Activated T-helper 2 cell treated with anti-CD3 and anti-CD28 coated beads, Interferon-gamma antibody, Interleukin-2, Interleukin-4, amounts not matched to agents 10 μg/mL and 5 μg/mL and 100 μg/mL, durations not matched to agents 14 hours and 24 hours and 36 hours (primary cell): ENCODE measurements at places on chromosomes 1 and 21. TPM values are rescaled to one million over a fixed set of nuclear protein-coding genes. Genes with fewer than 3 reads are reported as not detected.

DNA sequence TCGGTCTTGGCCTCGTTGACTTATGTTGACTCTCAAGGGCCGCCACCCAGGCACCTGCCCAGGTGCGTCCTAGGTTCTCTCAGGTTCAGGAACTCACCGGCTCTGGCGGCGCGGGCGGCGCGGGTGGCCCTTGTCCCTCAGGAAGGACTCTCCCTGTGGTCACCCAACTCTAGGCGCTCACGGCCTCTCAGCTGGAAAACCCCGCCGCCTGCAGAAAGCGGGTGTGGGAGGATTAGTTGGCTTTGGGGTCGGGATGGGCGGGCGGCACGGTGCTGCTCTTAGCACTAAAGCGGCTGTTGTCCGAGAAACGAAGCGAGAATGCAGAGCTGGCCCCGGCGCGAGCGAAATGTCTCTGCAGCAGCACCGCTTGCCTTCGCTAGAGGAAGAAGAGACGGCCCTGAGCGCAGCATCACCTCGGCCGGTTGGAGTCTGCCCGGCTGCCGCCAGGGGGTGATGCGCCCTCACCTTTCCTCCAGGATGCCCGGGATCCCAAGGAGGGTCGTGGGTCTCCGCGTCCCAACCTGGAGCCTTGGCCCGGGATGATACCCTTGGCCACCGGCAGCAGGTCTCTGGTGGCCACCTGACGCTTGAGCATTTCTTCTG, 8.1 kb upstream of the TADA1 start:
- no peak overlapping the region for H3K4me3 ChIP-seq
- H3K4me1 ChIP-seq, result peaks cover 16% of the 10 kb centered on the region
- no peaks in the 10 kb centered on the region for H3K36me3 ChIP-seq

- H3K27me3 ChIP-seq, result peaks cover 7% of the 10 kb centered on the region
- H3K27ac ChIP-seq, result no peak overlapping the region
- peaks cover 6% of the 10 kb centered on the region for H3K4me1 ChIP-seq
- H3K4me3 ChIP-seq, result no peak overlapping the region
Measured at GRCh38 chr21:14863745-14864210, 201.0 kb downstream of the NRIP1 start.

DNA sequence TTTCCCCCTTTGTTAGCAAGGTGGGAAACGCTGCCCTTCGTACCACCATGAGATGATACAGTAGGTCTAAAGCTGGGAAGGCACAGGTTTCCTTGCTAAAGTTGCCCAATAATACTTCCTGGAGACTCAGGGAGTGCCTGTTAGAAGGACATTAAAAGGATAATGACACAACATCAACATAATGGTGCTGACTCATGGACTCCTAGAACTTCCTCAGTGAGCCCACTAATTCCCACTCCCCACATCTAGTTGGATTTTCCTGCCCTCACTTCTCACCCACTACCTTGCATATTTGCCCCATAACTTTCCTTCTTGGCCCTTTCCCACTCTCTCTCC, 17.5 kb downstream of the CFAP45 start:
- H3K4me1 ChIP-seq, result no peaks in the 10 kb centered on the region
- no peaks in the 10 kb centered on the region for H3K36me3 ChIP-seq
- H3K27me3 ChIP-seq, result no peaks in the 10 kb centered on the region
- H3K27ac ChIP-seq, result no peak overlapping the region

- H3K4me3 ChIP-seq, result no peak overlapping the region
- no peaks in the 10 kb centered on the region for H3K36me3 ChIP-seq
- H3K27me3 ChIP-seq, result no peaks in the 10 kb centered on the region
- DNase-seq, result no peak
- H3K27ac ChIP-seq, result no peak overlapping the region
- H3K4me1 ChIP-seq, result peaks cover 6% of the 10 kb centered on the region
Measured at GRCh38 chr1:41161846-41162245, 80.3 kb downstream of the SCMH1 start.

DNA sequence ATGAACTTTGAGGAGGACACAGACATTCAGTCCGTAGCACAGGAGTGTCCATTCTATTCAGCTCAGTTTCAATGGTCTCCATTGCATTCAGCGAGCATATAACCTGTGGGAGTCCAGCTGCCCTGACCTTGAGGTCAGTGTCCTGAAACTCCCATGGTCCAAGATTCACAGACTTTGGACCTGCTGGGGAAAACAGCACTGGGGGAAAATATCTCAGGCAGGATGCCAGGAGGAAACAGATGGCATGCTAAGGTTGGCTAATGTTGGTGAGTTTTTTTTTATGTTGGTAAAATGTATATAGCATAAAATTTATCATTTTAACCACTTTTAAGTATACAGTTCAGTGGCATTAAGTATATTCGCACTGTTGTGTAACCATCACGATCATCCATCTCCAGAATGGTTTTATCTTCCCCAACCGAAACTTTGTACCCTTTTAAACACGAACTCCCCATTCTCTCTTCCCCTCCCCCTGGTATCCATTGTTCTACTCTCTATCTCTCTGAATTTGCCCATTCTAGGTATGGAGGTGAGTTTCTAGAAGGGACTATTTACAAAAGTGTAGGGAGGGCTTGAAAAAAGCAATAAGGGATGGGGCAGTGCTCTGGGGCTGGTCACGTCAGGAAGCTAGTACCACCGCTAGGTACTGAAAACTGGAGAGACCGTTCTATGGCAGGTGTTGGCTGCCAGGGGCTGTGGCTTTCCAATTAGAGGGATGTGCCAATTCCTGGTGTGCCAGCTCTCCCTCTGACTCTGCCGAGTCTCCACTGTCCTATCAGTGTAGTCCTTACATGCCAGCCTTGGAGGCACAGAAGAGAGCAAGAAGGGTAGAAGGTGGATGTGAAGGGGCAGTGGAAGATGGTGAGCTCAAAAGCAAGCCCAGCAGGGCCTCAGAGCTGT, 85.3 kb downstream of the FOXD2 start:
- DNase-seq, result no peak
- H3K36me3 ChIP-seq, result no peaks in the 10 kb centered on the region
- H3K4me3 ChIP-seq, result no peak overlapping the region
- peaks cover 17% of the 10 kb centered on the region for H3K27me3 ChIP-seq

GRCh38 chr21:32411350-32412161, 950 bp upstream of the EVA1C start:
- H3K4me3 ChIP-seq, result peak overlapping the region; percentile 93
- H3K36me3 ChIP-seq, result no peaks in the 10 kb centered on the region
- peaks cover 17% of the 10 kb centered on the region for H3K4me1 ChIP-seq
- no peaks in the 10 kb centered on the region for H3K27me3 ChIP-seq
- peak; percentile 52 for DNase-seq

GRCh38 chr1:104629589-104629988, 879.9 kb downstream of the AMY1C start:
- H3K4me1 ChIP-seq, result no peaks in the 10 kb centered on the region
- no peaks in the 10 kb centered on the region for H3K36me3 ChIP-seq
- no peak overlapping the region for H3K4me3 ChIP-seq
- H3K27ac ChIP-seq, result no peak overlapping the region
- no peak for DNase-seq

- no peaks in the 10 kb centered on the region for H3K36me3 ChIP-seq
- H3K27ac ChIP-seq, result no peak overlapping the region
- H3K4me3 ChIP-seq, result no peak overlapping the region
Measured at GRCh38 chr1:99657213-99658030, 11.5 kb downstream of the PALMD start.

Gene SPRR1A
- total RNA-seq, result not detected in 2 replicates

- no peak overlapping the region for H3K4me3 ChIP-seq
- DNase-seq, result no peak
- H3K4me1 ChIP-seq, result no peaks in the 10 kb centered on the region
- H3K27me3 ChIP-seq, result no peaks in the 10 kb centered on the region
Measured at GRCh38 chr1:240362826-240363225, 249.1 kb downstream of the GREM2 start.

DNA sequence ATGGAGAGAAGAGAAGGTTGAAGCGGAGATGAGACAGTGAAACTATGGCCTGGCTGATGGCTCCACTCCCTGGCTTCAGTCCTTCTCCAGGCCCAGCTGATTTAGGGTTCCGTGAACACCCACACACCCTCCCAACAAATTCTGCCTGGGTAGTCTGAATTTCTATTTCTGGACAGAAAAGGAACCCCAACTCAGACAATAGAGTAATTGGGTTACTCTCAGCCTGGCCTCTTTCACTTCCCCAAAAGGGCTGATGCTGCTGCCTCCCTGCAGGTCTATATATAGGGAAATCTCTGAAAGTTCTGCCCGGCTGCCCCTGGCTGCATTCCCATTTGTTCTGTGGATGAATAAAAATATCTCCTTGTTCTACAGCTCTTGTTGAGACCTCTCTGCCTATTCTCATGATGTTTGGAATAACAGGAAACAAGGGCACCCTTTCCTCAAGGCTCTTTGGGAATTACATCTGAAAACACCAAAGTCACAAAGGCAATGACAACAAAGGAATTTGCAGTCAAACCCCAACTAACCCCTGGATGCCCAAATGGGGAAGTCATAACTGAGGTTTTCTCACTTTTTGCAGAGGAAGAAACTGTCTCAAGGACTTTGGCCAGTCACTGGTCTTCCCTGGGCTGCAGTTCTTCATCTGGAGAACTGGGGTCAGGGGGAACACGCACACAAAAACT, 11.4 kb upstream of the ZSCAN20 start:
- no peaks in the 10 kb centered on the region for H3K36me3 ChIP-seq
- H3K4me1 ChIP-seq, result peaks cover 2% of the 10 kb centered on the region
- DNase-seq, result no peak
- no peak overlapping the region for H3K27ac ChIP-seq

- H3K27ac ChIP-seq, result no peak overlapping the region
- H3K4me1 ChIP-seq, result no peaks in the 10 kb centered on the region
- DNase-seq, result no peak
- H3K27me3 ChIP-seq, result peaks cover 3% of the 10 kb centered on the region
- no peak overlapping the region for H3K4me3 ChIP-seq
Measured at GRCh38 chr1:48175116-48175515, 47.4 kb upstream of the SLC5A9 start.

GRCh38 chr1:61746813-61747212, 4.5 kb downstream of the PATJ start:
- no peaks in the 10 kb centered on the region for H3K36me3 ChIP-seq
- H3K4me1 ChIP-seq, result peaks cover 5% of the 10 kb centered on the region
- no peak overlapping the region for H3K27ac ChIP-seq
- H3K27me3 ChIP-seq, result peaks cover 1% of the 10 kb centered on the region

GRCh38 chr1:10724511-10724910, 71.9 kb downstream of the CASZ1 start:
- H3K27me3 ChIP-seq, result no peaks in the 10 kb centered on the region
- H3K4me3 ChIP-seq, result no peak overlapping the region
- H3K36me3 ChIP-seq, result no peaks in the 10 kb centered on the region
- no peak for DNase-seq

GRCh38 chr1:114725230-114725629, 8.7 kb upstream of the NRAS start:
- H3K27me3 ChIP-seq, result no peaks in the 10 kb centered on the region
- H3K36me3 ChIP-seq, result peaks cover 90% of the 10 kb centered on the region
- no peak overlapping the region for H3K4me3 ChIP-seq
- H3K27ac ChIP-seq, result no peak overlapping the region

- no peak overlapping the region for H3K4me3 ChIP-seq
- H3K36me3 ChIP-seq, result no peaks in the 10 kb centered on the region
- no peaks in the 10 kb centered on the region for H3K27me3 ChIP-seq
- H3K27ac ChIP-seq, result no peak overlapping the region
Measured at GRCh38 chr1:79859212-79859948, 852.9 kb upstream of the ADGRL4 start.

Gene LAX1
- 14.2 and 14.9 TPM in 2 replicates for total RNA-seq

DNA sequence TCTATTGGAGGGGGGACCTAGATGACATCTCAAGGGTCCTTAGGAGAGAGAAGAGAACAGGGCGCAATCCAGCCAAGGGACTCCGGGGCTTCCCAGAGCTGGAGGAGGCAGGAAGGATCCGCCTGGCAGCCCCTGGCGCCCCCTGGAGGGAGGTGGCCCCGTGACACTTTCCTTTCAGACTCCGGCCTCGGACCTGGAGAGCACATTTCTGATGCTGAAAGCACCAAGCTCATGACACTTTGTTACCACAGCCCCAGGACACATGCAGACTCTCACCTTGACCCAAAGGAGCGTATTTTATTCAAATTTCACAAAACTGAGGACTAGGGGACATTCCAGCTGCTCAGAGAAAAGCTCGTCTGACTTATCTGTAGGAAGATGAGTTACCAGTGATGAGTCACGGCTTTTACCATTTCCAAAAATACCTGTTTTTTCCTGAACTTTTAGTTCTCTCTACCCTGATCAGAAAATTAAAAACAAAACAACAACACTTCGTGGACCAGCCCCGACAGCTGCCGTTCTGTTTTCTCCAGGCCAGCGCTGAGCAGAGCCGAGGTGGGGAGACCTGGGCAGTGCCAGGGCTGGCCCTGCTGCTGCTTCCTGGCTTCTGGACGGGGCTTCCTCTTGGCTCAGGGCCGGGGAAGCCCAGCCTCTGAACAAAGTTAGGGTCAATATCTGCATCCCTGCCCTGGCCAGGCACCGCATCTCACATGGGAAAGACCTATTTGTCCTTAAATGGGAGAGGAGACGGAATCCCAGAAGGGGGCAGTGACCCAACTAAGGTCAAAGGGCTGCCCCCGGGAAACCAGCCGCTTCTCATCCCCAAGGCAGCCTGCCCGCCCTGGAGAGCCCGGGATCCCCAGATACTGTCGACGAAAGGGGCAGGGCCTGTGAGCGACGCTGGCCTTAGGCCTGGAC, 21.6 kb upstream of the POFUT2 start:
- no peaks in the 10 kb centered on the region for H3K36me3 ChIP-seq
- H3K27ac ChIP-seq, result no peak overlapping the region
- no peak for DNase-seq
- H3K4me3 ChIP-seq, result no peak overlapping the region
- peaks cover 7% of the 10 kb centered on the region for H3K27me3 ChIP-seq

Gene LCE1E
- total RNA-seq, result not detected in 2 replicates

DNA sequence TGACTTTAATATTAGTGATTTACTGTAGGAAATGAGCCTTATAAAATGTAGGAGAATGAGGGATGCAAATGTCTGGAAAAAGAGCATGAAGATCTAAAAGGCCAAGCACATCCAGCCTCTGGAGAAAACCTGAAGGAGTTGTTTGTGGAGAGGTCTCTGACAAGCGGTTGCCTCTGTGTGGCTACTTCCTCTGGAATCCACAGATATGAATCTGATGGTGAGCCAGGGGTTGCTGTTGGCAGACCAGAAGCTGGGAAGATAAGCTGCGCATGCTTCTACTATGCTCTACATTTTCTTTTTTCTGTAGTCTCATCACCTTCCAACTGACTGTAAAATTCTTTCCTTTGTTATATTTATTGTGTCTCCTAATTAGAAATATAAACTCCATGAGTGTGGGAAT, 248.6 kb downstream of the OLFM3 start:
- no peaks in the 10 kb centered on the region for H3K27me3 ChIP-seq
- H3K4me3 ChIP-seq, result no peak overlapping the region
- no peaks in the 10 kb centered on the region for H3K36me3 ChIP-seq
- no peak for DNase-seq
- no peaks in the 10 kb centered on the region for H3K4me1 ChIP-seq

GRCh38 chr1:52567943-52568342, 15.1 kb upstream of the TUT4 start:
- no peak overlapping the region for H3K27ac ChIP-seq
- DNase-seq, result no peak
- H3K4me3 ChIP-seq, result no peak overlapping the region
- peaks cover 10% of the 10 kb centered on the region for H3K27me3 ChIP-seq

Gene MRPL24
- total RNA-seq, result 116 and 124 TPM in 2 replicates

GRCh38 chr1:174550296-174550695, 102.5 kb downstream of the GPR52 start:
- H3K36me3 ChIP-seq, result no peaks in the 10 kb centered on the region
- no peaks in the 10 kb centered on the region for H3K27me3 ChIP-seq
- no peak overlapping the region for H3K4me3 ChIP-seq
- no peaks in the 10 kb centered on the region for H3K4me1 ChIP-seq
- DNase-seq, result no peak

Gene NASP
- total RNA-seq, result 253 and 265 TPM in 2 replicates

Gene AMIGO1
- 0.66 and 0.92 TPM in 2 replicates for total RNA-seq

Gene CLEC20A
- total RNA-seq, result not detected in 2 replicates
